ENCODE measurements at places on chromosomes 4 and X. TPM values are rescaled to one million over a fixed set of nuclear protein-coding genes. Genes with fewer than 3 reads are reported as not detected.

DNA sequence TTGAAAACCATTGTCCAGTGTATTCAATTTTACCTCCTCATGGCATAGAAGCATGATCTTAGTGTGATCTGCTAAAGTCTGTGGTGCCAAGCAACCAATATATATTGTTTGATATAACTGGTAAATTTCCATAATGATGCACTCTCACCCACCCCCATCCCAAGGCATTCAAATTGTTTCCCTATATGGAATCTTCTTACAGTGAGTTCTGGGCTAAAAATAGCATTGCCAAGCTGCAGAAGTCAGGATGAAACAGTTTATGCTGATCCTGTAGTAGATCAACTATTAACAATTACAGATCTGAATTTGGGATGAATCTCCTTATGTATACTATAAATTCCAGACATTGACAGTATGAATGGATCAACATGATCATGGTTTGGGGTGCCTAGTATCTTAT lies 20.9 kb downstream of the FGF13 start:
- DNase-seq, result no peak

- DNase-seq, result no peak
These were observed 89.3 kb downstream of the DDIT4L start for GRCh38 chr4:100100985-100101384.

DNA sequence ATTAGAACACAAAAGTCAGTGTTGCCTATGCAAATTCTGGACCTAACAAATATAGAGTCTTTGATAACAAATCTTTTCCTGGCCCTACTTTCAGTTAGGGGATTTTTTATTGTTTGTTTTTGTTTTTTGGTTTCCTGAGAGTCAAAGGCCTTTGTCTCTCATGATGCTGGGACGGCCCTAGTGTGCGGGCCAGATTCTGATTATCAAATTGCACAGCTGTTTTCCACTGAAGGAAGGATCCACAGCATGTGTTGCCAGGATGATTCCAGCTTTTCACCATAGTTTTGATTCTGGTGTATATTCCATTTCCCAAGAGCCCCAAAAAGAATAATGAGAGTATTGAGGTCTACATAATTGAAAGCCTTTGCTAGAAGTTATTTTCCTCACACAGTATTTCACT lies 248.2 kb downstream of the CAMK2D start:
- no peak for DNase-seq

- peak; percentile 90 for DNase-seq
These were observed 1666.4 kb upstream of the IGFBP7 start for GRCh38 chr4:58776627-58777026.

DNA sequence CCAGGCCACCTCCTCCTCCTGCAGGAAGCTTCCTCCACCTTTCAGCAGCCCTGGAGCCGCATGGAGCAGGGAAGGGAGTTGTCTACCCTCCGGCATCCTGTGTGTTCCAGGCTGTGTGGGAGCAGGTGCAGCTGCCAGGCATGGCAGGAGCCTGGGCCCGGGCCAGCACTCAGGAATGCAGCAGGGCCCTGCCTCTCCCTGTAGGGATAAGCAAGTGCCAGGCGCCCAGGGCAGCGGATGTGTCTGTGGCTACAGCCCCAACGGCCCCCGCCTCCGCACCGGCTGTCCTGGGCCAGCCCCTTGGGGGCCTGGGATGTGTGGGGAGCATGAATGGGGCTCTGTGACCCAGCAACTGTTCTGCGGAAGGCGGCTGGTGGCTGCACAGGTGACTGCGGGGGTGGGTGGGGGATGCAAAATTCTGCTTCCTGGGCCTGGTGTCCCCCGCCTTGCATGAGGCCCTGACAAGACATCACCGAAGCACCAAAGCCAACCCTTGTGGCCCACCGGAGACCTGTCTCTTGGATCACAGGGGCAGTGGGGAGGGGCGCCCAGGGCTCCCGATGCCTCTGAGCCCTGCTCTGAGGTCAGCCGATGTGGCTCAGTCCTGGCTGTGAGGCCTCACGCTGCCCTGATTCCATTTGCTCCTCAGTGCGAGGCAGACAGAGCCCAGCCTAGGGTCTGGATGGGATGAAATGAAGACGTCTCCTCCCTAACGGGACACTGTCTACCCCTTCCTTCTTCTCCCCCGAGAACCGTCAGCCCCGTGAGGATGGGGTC lies 1.4 kb upstream of the DOK7 start:
- DNase-seq, result no peak

- DNase-seq, result no peak
These were observed 221.0 kb upstream of the GPRIN3 start for GRCh38 chr4:89528526-89529133.

- peak; percentile 49 for DNase-seq
These were observed 24.5 kb upstream of the TAPT1 start for GRCh38 chr4:16250661-16251365.

- no peak for DNase-seq
These were observed 30.8 kb upstream of the GPR78 start for GRCh38 chr4:8549352-8549931.

DNA sequence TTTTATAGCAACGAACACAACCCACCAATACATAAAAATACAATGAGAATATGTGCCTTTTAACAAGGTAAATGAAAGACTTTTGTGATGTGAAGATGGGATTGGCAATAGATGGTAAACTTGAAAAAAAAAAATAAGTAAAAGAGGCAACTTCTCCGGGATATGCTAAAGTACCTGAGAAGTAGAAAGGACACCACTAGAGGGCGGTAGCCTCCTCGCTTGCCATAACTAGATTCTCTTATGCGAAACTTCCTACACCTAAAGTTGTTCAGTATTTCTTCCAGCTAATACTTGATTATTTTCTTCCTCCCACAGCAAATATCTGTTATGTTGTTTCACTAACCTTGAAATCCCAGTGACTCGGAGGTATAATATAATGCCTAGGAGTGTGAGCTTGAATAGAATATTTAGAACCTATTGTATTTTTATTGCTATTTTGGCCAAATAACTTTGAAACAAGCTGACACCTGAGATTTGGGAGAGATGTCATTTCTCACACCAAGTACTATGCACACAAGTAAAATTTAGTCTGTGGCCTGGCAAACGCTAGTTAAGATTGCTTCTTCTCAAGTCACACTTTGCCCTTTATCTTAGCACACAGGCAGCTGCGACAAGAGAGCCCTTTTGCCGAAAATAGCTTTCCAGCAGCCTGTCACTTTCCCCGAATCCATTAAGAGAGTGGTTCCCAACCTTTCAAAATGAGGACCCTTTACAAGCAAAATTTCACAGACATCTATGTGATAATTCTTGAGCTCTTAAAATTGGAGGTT lies 44.9 kb upstream of the PDLIM5 start:
- DNase-seq, result peak; percentile 88

The RADX gene
- total RNA-seq, result 2.2 TPM

The SMIM10 gene
- 3.6 TPM for total RNA-seq

The NIPAL1 gene
- total RNA-seq, result 1.1 TPM

The USP26 gene
- total RNA-seq, result not detected

The SLC6A8 gene
- total RNA-seq, result 7.2 TPM

The CENPU gene
- total RNA-seq, result 26.7 TPM

The CTAG1A gene
- not detected for total RNA-seq

All from IMR-90 (cell line).